Tibial nerve (tissue), 4 donors: ENCODE measurements at places on chromosomes 2 and 18.
A peak's percentile ranks its signal among the peaks of the same experiment; 100 is the strongest.

- DNase-seq, result no peak
These were observed 36.1 kb downstream of the NHEJ1 start for GRCh38 chr2:219124381-219125110.

DNA sequence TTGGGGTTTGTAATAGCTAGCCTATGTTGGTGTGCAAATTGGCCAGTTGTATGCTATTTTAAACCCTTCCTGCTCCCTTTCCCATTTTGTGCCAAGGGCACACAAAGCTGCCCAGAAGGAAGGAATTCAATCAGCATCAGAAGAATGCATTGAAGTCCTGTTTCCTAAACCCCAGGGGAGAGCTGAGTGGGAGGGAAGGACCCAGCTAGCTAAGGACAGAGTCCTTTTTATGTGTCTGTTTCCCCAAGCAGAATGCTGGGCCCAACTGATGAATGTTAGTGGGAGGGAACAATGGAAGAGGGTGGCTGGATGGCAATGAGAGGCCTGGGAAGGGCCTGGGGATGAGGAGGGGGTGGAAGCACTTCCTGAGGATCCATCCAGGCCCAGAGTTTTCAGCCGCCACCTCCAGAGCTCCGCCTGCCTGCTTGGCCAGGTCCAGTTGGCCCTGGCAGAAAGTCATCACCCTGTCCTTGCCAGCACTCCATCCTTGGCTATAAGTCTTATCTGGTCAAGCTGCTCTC, 32.7 kb downstream of the MEX3C start:
- DNase-seq, result no peak

- no peak for DNase-seq
These were observed 576 bp downstream of the NYAP2 start for GRCh38 chr2:225400060-225400511.

GRCh38 chr2:102261467-102262135, 49.8 kb upstream of the IL1RL1 start:
- DNase-seq, result no peak

GRCh38 chr2:53220969-53221368, 546.6 kb upstream of the CHAC2 start:
- DNase-seq, result no peak

DNA sequence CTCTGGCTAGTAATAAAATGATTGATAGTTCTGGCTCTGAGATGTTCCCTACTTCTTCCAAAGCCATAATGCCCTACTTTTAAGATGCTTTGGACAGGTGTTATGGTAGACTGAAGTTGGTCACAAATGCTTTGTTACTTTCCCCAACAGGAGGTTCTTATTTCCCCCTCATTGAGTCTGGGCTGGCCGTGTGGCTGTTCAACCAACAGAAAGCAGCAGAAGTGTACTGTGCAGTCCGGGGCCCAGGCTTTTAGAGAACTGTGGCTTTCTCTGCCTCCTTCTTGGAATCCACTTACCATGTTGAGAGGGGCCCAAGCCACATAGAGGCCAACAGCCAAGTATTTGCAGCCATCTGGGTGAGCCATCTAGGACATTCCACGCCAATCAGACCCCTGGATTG, 94.2 kb downstream of the KCTD1 start:
- DNase-seq, result no peak

DNA sequence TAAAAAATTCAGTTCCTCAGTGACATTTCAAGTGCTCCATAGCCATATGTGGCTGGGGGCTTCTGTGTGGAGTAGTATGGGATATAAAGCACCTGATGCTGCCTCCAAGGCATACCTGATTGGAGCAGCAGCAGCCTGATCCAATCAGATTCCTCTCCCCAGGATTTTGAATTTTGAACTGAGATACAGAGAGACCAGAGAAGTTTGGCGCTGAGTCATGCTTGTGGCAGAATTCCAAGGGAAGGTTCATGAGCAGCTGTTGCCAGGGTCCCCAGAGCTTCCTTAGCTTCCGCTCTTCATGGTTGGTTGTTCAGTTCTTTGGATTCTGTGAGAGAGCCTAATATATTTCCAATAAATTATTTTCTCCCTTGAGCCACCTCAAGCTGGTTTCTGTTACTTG, 29.0 kb upstream of the CFAP36 start:
- DNase-seq, result peak; percentile 66

GRCh38 chr2:1967242-1968208, 223.2 kb upstream of the PXDN start:
- DNase-seq, result no peak

- no peak for DNase-seq
These were observed 277.9 kb downstream of the NDUFA10 start for GRCh38 chr2:239747274-239747673.

DNA sequence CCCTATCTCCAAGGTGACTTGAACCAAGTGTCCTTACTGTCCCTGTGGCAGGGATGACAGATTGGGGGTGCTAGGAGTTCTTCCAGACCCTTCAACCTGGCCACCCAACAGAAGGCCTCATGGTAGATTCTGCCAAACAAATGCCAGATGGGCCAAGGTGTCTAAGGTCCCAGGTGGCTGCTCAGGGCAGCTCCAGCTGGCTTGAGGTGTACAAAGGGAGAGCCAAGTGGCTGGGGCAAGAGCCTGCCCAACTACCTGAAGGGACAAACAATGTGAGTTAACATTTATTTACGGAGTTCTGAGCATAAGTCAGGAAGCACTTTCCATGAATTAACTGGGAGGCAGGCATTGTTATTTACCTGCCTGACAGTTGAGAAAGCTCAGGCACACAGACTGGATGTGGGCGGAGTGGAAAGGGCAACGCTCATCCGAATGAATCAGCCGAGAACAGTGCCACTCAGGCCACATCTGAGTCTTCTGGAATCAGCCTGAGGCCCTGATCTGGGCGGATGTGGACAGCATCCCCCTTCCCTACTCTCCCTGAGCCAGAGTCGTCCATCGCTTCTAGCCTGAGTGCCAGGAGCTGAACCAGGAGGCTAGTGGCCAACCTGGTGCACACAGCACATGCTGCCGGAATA, 4.4 kb upstream of the KCNIP3 start:
- no peak for DNase-seq

DNA sequence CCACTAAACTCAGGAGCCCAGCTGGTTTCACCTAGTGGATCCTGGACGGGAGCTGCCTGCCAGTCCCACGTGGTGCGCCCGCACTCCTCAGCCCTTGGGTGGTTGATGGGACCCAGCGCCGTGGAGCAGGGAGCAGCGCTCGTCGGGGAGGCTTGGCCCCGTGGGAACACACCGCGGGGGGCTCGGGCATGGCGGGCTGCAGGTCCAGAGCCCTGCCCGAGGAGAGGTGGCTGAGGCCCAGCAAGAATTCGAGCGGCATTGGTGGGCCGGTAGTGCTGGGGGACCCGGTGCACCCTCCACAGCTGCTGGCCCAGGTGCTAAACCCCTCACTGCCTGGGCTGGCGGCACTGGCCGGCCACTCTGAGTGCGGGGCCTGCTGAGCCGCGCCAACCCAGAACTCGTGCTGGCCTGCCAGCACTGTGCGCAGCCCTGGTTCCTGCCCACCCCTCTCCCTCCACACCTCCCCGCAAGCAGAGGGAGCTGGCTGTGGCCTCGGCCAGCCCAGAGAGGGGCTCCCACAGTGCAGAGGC, 137.3 kb downstream of the TRIB2 start:
- DNase-seq, result no peak

GRCh38 chr2:46378616-46379015, 81.4 kb downstream of the EPAS1 start:
- DNase-seq, result no peak

- no peak for DNase-seq
These were observed 20.6 kb downstream of the FN1 start for GRCh38 chr2:215415218-215415617.

DNA sequence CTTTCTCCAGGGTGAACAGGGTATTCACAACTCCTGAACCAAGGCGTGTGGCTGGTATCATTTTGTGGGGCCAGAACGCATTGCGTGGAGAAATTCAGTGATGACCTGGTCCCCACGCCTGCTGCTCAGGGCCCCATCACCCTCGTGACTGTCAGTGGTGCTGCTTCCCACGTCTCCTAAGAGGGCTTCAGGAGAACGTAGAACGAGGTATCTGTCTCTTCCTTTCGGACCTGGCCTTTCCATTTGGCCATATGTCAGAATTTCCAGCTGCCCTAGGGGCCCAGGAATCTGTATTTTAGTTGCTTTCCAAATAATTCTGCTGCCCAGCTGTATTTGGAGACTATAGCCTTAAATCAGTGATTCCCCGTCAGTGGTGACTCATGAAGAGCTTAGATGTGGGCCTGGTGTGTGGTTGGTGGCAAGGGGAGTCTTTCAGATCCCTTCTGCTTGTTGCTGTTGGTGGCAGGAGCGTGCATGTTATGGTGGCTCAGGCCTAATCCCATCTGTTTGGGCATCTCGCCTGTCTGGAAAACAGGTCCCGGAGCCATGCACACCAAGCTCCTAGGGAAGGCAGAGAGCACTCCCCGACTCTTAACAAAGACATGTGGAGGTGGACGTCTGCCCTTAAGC, 56.4 kb downstream of the NPAS2 start:
- DNase-seq, result no peak

GRCh38 chr2:160427629-160428404, 65.8 kb downstream of the RBMS1 start:
- no peak for DNase-seq

GRCh38 chr18:67608615-67609273, 92.2 kb upstream of the DSEL start:
- DNase-seq, result no peak
